ENCODE measurements at places on chromosomes 4 and X. TPM values are rescaled to one million over a fixed set of nuclear protein-coding genes. Genes with fewer than 3 reads are reported as not detected.

Gene WNK3
- 1.1 TPM for total RNA-seq

Gene DCAF8L2
- not detected for total RNA-seq

Gene ZMAT1
- 1.6 TPM for total RNA-seq

Gene TLR10
- total RNA-seq: not detected

Gene MAGED4
- total RNA-seq: 4.6 TPM

Gene CFAP47
- total RNA-seq: not detected

Gene STAP1
- not detected for total RNA-seq

Gene TCEAL7
- total RNA-seq: 16.2 TPM

Gene UGT2B7
- 2.7 TPM for total RNA-seq

Gene TMEM47
- total RNA-seq: 25.2 TPM

Gene ATP10D
- 16.2 TPM for total RNA-seq

Gene FLNA
- 2,243 TPM for total RNA-seq

- no peak for DNase-seq
Measured at GRCh38 chr4:67394879-67395278, 150.4 kb downstream of the CENPC start.

GRCh38 chr4:100907465-100908454, 389.9 kb upstream of the EMCN start:
- peak; percentile 2 for DNase-seq

DNA sequence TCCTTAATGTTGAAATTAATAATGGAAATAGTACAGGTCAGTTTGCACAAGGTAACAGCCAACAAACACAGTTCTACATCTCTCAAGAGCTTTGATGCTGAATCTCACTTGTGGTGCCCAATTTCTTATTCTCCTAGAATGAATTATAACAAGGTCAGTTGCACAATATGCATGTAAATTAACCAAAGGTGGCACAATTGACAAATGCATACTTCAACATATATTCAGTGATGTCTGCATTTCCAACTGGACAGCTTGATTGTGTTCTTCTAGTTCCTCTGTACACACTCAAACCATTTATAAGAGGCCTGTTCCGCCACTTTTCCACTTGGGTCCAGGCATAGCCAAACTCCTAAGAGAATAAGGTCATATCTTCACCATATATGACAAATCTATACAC, 210.3 kb upstream of the EPHA5 start:
- DNase-seq: no peak

GRCh38 chr4:88573995-88574394, 18.3 kb upstream of the HERC3 start:
- no peak for DNase-seq

DNA sequence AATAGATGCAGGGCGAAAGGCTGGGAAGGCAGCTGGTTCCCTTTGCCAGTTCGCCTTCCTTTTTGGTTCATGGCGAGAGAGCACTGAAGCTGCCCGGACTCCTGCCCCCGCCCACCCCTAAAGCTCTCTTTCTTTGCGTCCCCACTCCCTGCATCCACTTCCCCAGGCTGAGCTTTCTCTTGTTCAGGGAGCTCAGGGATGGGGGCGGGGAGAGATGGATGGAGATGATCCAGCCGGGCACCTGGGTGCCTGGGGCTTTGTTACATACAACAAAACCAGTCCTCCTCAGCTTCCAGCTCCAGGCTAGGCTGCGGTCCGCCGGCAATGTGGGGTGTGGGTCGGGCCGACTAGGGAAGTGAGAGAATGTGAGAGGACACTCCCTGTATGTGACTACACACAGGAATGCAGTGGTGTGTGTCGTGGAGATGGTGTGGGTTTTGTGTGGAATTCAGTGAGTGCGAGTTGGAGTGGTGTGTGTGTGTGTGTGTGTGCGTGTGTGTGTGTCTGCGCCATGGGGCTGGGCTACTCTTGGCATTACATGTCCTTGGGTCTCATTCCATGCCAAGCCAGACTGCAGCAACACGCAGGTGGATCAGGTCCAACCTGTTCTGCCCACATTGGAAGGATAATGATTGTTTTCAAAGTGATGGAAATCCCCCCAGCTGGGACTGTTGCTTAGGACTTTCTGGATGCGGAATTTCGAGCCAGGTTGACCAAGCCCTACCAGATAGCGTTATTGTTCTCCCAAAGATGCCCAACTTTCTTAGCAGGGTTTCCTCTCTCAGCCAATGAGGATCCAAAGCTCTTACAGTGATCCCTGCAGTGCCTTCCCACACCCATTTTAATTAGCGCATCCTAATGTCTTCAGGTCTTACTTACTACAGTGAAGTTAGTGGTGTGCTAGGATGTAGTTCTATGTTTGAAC, 149.4 kb upstream of the CHRDL1 start:
- no peak for DNase-seq

DNA sequence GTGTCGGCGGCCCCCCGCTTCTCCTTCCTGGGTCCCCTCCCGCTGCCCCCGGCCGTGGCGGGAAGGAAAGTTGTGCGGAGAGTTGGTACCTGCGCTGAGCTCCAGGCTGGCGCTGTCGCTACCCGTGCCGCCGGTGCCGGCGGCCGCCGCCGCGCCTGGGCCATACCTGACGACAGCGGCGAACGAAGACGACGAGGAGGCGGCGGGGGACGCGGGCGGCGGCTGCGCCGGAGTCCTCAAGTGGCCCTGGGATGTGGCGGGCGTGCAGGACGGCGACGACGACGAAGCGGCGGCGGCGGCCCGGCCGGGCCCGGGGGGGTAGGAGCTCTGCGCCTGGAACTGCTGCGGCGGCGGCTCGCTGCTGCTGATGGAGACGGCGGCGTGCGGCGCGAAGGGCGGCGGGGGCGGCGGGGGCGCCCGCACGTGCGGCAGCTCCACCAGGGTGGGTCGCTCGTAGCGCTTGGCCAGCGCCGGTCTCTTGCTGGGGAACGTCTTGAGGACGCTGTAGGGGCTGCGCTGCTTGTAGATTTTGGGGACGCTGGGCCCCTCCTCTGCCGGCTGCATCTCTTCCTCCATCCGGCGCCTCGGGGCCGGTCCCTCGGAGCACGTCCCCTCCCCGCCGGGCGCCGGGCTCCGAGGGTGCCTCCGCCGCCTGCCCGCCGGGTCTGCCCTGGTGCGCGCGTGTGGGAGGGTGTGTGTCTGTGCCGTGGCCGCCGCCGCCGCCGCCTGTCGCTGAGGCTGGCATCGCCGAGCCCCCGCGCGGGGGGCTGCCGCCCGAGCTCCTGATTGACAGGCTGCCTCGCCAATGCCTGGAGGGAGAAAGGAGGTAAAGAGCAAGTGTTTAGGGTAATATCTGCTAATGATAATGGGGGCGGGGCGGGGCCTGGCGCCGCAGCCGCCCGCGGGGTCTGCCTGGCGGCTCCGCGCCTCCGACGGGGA, 618 bp downstream of the BEND4 start:
- no peak for DNase-seq

- DNase-seq: no peak
Measured at GRCh38 chr4:73593631-73594241, 26.5 kb downstream of the RASSF6 start.

- DNase-seq: no peak
Measured at GRCh38 chrX:66191563-66191962, 27.5 kb downstream of the HEPH start.

DNA sequence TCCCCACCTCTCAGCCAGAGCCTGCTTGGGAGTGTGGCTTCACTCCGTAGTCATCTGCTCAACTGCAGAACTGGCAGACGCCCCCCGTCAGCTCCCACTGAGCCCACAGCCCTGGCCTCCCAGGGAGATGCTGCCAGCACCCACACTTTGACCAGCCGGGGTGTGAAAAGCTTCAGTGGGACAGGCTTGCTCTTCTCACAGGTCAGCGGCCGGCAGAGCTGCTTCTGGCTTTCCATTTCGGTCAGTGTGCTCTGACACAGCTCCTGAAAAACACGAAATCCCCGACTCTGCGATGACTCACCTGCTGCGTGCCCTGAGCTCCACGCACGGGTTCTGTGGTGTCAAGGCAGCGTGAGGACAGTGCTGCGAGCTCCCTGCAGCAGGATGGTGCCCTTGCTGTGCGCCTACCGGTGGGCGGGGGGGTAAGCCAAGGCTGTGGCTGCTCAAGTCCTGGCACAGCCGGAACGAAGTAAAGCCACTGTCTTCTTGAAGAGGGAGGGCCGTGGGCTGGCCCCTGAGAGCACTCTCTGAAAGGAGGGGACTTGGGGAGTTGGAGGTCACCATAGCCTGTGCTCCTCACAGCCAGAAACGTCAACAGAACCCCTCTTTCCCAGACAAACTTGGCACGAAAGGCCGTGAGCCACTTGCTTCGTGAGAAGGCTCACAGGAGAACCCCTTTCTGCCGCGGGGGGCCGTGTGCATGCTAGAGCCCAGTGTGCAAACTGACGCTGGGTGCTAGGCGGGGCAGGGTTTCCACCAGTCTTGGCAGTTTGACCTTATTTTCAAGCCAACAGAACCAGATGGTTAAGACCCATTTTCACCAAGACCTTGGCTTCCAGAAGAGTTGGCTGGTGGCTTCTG, 23.6 kb downstream of the NOP14 start:
- DNase-seq: no peak

- DNase-seq: no peak
Measured at GRCh38 chr4:48175806-48176205, 41.8 kb upstream of the TXK start.

- DNase-seq: no peak
Measured at GRCh38 chr4:8282742-8283141, 13.2 kb downstream of the HTRA3 start.

GRCh38 chrX:150446151-150446550, 83.0 kb downstream of the MAMLD1 start:
- no peak for DNase-seq

DNA sequence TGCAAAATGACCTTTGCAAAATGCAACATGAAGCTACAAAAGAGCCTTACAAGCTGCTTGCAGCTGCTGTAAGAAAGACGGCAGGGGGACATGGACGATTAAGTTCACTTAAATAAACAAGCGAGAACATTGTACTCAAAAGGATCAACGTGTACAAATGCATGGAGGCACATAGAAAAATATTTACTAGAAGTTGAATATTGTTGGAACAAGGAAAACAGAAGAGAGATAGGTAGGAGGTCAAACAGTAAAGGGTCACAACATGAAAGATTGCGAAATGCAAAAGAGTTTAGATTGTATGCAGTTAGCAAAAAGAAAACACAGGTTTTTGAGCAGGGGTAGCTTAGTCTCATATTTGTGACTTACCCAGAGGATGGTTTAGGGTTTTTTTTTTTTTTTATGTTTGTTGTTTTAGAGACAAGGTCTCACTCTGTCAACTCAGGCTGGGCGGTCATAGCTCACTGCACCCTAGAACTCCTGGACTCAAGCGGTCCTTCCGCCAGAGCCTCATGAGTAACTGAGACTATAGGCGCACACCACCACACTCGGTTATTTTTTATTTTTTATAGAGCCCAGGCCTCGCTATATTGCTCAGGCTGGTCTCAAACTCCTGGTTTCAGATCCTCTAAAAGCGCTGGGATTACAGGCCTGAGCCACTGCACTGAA, 1.4 kb upstream of the PHF8 start:
- DNase-seq: no peak

- no peak for DNase-seq
Measured at GRCh38 chrX:103739421-103739820, 28.7 kb downstream of the TMEM31 start.

- DNase-seq: no peak
Measured at GRCh38 chrX:24018809-24019208, 8.2 kb downstream of the KLHL15 start.
